ENCODE measurements at places on chromosomes 13 and 19.

GRCh38 chr13:96075953-96076543, 13.9 kb upstream of the HS6ST3 start:
- ATAC-seq: no peak

- ATAC-seq: no peak
These were observed 28.3 kb downstream of the CEBPG start for GRCh38 chr19:33401683-33402420.

DNA sequence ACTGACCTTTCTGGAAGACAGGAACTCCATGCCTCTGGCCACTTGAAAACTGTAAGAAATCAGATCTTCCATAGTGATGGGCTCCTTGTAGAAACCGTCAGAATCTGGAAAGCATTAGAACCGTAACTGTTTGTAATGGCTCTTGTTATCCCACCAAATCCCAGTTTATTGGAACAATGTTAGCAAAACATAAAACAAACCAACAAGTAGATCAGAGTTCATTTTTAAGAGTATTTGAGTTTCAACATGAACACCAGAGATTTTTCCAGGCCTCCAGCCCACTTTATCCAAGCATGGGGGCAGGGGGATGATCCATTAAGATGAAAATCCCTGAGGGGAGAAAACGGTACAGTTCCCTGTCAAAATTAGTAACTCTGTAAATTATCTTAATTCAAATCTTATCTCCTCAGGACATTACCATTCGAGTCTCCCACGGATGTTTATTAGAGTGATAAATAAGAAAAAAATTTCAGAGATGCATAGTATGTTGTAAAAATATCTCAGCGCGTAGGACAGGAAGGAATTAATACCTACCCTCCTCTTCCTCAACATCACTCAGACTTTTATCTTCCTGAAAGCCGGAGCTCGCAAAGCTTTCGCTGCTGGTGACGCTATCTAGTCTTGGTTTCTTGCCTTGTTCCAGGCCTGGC, 172.5 kb downstream of the FLT1 start:
- no peak for ATAC-seq

DNA sequence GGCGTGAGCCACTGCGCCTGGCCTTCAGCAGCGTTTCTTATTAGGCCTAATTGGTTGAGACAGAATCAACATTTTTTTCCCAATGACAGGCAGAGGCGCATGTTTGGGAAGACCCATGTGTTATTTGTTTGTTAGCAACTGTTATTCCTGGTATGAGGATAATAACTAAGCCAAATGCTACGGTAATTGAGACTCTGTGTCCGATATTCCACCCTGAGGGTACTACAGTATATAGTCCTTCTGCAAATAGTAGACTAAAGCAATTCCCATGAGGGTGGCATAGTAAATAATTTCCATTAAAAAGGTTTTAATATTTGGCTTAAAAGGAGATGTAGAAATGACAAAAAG, 18.4 kb upstream of the CCL25 start:
- ATAC-seq: no peak

GRCh38 chr13:92769046-92769445, 457.6 kb upstream of the GPC6 start:
- ATAC-seq: no peak

DNA sequence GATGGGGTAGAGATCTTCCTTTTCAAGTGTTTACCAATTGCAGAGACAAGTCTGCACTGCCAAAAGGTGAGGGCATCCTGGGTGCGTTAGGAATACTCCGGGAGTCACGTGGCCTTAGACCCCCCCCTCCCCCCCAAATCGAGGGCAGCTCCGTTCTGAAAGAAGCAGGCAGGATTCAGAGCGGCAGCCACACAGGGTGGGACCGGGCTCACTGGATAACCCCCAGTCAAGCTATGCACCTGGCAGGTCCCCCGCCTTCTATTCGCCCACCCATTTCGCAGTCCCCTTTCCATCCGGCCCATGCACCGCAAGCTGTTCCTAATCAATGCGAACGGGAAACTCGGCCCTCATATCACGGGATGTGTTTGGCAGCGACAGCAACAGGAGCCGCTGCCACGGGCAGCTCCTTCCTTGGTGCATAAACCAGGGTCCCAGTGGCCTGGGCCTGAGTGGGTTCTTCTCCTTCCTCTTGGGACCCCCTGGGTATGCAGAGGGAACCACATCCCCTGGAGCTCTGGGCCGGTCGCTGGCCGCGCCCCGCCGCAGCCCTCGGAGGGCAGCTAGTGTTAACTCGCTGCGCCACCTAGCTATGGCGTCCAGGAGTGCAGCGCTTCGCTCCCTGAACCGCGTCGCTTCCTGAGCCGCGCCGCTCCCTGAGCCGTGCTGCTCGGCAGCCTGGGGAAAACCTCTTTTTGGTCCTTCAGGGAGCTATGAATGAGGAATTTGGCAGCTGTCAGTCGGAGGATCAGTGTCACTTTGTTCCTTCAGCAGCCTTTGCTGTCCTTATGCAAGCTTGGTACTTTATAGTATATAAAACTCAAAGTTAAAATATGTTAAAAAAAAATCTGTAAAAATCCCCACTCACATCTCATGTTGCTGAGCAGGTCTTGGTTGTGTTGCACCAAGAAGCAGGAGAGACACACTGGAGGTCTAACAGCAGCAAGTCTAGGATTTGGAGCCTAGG, 41.4 kb downstream of the LYL1 start:
- peak; percentile 91 for ATAC-seq

GRCh38 chr19:14405380-14405757, 13.8 kb downstream of the DDX39A start:
- ATAC-seq: no peak

DNA sequence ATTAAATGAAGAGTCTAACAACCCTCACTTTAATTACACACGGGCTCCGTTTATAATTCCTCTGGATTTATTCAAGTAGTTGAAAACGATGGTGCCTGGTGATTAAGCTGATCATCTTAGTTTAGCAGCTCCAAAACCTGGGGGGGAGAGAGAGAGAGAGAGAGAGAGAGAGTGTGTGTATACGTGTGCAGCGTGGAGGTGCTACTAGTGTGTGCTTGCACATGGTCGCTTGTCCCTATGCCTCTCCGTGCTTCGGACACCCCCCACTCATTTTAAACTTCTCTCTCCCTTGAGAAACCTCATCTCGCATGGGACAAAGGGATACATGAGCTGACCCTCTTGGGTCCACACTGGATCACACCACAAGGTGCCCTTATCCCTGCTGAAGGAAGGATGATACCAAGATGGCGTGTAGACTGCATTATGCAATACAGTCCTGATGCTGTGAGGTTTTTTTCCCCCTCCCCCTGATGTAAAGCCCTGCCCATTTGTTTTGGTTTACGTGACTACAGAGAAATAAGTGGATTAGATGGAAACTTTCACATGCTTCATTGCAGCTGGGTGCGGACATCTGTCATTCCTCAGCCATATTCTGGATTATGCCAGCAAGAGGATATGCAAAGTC, 320.8 kb downstream of the ZNF536 start:
- no peak for ATAC-seq

DNA sequence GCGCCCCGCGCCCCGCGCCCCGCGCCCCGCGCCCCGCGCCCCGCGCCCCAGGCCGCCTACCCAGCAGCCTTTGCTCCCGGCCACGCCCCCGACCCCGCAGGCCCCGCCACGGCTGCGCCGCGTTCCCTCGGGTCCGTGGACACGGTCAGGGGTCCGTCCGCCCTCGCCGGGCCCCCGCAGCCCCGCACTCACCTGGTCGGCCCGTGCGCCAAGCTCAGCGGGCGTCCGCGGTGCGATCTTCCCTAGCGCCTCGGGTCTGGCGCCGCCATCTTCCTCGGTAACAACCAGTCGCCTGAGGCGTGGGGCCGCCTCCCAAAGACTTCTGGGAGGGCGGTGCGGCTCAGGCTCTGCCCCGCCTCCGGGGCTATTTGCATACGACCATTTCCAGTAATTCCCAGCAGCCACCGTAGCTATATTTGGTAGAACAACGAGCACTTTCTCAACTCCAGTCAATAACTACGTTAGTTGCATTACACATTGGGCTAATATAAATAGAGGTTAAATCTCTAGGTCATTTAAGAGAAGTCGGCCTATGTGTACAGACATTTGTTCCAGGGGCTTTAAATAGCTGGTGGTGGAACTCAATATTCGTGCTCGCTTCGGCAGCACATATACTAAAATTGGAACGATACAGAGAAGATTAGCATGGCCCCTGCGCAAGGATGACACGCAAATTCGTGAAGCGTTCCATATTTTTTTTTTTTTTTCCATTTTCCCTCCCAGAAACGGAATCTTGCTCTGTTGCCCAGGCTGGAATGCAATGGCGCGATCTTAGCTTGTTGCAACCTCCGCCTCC, at the start of the genes MED16 and RNU6-9:
TSS of gene MED16 (minus strand) at position 294 of the 796 bp plus-strand sequence. CDS start 2,056 bp downstream, outside the sequence.
TSS of gene RNU6-9 (plus strand) at position 591 of the 796 bp plus-strand sequence.
- peak; percentile 92 for ATAC-seq

GRCh38 chr19:23802290-23802689, 43.6 kb upstream of the ZNF681 start:
- no peak for ATAC-seq

DNA sequence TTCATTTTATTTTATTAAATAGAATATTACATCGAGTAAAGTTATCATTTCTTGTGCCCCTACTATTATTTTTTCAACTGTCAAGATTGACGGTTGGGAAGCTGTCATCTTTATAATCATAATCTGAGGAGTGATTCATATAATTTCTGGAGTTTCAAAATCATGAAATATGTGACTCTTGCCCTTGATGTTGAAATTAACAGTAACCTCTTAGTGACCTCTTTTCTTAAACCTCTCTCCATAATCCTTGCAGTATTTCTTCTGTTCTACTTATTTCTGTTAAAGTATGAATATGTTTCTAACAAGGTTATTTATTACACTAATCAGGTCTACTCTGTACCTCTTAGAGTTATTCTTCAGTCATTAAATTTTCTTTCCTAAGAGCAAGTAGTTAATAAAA, 663.8 kb downstream of the LIG4 start:
- no peak for ATAC-seq

GRCh38 chr13:28046981-28047380, 53.4 kb downstream of the FLT3 start:
- no peak for ATAC-seq

DNA sequence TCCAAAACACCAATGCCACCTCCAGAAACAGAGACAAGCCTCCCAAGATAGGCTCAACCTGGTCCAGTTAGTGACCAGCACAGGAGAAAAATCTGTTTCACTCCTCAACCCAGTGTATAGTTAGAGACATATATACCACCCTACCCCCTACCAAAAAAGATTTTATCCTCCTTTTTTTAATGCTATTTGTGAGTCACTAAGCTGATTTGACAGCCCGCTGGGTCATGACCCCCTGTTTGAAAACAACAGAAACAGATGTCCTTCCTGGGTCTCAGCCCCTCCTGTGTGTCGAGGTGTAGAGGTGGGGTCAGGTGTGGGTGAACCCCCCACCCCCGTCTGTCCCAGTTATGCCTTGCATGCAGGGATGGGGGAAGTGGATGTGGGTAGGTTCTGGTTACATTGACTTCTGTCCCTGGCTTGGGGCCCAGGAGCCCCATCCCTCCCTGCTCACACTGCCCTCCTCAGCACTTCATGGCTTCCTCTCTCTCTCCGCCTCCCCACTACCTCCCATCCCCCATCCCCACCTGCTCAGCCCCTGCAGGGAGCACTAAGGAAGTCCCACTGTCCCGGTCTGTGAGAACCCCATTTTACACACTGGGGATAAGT, 14.0 kb upstream of the TOMM40 start:
- no peak for ATAC-seq

DNA sequence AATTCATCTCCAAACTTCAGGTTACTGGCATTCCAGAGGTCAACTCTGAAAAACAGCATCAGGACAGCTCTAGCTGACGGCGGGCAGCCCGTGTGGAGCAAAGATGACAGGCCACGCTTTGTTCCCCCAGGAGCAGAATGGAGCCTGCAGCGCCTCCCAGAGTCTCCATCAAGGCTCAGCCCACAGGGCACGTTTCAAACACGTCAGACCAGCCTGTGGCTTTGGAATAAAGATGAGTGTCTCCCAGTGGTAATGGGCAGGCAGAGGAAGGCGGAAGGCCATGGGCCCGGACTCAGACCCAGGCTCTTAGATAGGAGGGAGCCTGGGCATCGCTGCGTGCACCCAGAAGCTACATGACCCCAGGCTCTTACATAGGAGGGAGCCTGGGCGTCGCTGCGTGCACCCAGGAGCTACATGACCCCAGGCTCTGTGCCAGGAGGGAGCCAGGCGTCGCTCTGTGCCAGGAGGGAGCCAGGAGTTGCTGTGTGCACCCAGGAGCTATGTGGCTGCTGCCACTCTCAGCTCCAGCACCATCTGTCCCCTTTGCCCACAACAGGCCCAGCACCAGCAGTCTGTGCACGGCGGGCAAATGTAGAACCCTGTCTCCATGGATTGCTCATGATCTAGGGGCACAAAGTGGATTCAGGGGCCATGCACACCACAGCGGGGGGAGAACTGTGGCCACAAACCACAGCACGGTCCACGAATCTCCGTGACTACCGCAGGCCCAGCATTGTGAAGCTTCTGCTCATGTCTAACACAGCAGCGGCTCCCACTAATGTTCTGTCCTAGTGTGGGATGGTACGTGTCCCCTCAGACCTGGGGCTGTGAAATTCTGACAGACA, 47.8 kb upstream of the C13orf46 start:
- ATAC-seq: no peak

DNA sequence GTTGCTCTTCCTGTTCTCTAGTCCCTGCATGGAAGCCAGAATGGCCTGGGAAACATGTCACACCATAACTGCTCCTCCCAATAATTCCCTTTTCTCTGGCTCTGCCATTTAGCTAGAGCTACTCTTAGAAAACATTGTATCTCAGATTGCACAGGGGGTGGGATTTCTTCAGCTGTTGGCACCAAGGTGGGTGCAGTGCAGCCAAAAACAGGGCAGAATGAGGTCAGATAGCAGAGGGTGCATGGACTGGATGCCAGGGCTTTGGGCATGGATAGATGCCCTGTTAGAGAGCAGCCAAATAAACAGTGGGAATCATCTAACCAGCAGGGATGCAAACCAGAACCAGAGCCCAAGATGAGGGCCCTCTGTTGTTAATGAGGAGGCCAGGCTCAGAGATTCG, 4.9 kb upstream of the AMER2 start:
- no peak for ATAC-seq

DNA sequence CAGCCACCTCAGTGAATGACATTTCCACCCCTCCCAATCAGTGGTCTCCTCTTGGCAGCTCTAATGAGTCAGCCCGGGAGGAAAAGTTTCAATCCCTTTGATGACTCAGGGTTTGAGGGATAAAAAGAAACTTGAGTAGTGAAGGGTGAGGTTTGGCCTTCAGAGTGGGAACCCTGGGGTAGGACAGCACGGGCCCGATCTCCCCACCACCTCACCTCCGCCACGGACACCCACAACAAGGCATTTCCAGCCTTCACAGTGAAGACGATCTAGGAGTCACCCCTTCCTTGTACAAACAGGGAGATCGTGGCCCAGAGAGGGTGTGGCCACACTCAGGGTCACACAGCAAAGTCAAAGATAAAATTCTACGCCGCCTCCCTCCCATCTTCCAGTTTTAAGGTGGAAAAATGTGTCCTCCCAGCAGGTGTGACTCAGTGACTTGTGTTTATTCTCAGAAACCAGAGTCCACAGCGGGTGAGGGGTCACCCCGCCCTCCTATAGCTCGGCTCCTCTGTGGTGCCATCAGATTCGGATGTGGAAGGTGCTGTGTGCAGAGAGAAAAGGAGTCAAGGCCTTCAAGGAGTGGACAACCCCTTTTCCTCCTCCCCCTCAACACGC, 12.3 kb downstream of the CIB3 start:
- peak; percentile 40 for ATAC-seq

- ATAC-seq: no peak
These were observed 42.1 kb downstream of the PCCA start for GRCh38 chr13:100130930-100131511.

- ATAC-seq: no peak
These were observed 68.4 kb downstream of the F2RL3 start for GRCh38 chr19:16957151-16957701.
